ENCODE measurements at places on chromosomes 4 and X.

- DNase-seq: no peak
These were observed at the start of gene TRPC3 for GRCh38 chr4:121951521-121952110. Gene TRPC3 (minus strand): TSS chr4:121952060. CDS start chr4:121951680, 380 bp downstream.

GRCh38 chr4:113881256-113881655 is 98.2 kb downstream of the ARSJ start:
- DNase-seq: no peak

DNA sequence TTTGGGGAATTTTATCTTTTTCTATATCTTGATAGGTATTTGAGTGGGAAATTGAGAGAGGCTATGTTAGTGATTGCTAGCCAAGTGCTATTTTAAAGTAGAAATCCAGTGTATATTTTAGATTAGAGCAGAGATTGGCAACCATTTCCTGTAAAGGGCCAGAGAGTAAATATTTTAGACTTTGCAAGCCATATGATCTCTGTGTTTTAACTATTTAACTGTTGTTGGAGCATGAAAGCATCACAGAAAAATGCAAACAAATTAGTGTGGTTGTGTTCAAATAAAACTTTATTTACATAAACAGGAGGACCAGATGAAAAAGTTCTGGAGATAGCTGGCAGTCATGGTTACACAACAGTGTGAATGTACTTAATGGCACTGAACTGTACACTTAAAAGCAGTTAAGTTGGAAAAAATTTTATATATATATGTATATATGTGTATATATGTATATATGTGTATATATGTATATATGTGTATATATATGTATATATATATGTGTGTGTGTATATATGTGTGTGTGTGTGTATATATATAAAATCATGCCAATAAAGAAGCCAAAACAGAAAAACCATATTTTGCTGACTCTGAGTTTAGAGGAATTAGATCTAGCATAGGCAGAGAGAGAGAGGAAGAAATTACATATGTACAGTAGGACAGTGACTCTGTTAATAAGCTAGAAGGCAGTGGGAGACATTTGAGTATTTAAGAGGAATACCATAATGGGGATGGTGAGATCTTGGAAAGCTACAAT is 83.4 kb downstream of the TMEM164 start:
- no peak for DNase-seq

DNA sequence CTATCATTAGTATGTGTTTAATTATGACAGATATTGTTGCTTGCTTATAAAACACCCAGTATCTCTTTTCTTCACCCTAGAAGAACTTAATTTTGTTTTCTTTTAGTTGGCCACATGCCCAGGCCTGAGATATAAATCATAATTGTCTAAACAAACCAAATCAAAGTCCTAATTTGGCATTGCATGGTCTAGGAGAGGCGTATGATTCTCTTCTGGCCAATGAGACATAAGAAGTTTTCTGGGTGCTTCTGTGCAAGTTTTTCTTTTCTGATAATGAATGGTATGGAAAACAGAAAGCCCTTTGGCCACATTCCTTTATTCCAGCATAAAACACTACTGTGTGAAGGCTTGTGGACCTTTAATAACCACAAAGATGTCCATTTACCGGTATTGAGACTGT is 192.9 kb upstream of the CTSO start:
- no peak for DNase-seq

- DNase-seq: no peak
These were observed 65.4 kb downstream of the NKX6-1 start for GRCh38 chr4:84433633-84434222.

DNA sequence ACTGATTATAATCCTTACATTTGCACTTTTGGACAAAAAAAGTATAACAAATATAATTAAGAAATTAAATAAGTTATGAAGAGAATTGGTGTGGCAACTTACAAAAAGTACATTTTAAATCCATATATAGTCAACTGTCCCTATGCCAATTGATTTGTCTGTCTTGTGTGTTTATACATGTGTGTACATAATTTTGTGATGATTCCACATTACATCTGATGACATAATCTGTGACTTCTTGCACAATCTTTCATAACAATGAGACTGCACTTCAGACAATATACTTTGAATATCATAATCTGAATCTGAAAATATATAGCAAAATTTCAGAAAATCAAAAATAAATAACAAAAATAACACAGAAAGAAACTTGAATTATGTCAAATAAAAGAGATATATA is 953.4 kb downstream of the FAT4 start:
- DNase-seq: no peak

DNA sequence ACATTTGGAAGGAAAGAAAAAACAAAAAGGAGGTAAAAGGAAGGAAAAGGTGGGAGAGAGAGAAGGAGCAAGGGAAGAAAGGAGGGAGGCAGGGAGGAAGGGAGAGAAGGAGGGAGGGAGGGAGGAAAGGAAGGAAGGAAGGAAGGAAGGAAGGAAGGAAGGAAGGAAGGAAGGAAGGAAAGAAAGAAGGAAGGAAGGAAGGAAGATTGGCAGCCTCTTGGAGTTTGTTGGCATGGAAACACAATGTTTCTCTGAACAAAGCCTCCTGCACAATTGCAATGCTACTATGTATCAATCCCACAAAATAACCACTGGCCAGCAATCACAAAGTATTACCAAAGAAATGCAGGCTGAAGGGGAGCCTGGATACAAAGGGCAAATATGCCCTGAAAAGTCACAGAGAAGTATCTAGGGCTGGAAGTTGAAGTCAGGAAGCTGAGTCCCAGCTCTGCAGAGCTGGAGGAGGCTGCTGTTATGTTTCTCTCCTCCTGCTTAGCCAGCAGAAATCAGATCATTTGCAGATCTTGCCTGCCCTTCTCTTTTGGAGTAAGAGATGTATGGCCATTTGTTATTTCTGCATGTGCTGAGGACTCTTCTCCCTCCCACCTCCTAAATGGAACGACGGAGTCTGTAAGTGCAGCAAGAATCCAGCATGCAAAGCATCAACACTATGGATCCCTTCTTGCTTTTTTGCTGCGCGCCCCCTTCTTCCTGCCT is 195.9 kb upstream of the LDB2 start:
- DNase-seq: no peak

- DNase-seq: no peak
These were observed 177.8 kb upstream of the GK2 start for GRCh38 chr4:79585834-79586233.

- DNase-seq: no peak
These were observed 183.7 kb downstream of the SOWAHB start for GRCh38 chr4:76714226-76714625.

DNA sequence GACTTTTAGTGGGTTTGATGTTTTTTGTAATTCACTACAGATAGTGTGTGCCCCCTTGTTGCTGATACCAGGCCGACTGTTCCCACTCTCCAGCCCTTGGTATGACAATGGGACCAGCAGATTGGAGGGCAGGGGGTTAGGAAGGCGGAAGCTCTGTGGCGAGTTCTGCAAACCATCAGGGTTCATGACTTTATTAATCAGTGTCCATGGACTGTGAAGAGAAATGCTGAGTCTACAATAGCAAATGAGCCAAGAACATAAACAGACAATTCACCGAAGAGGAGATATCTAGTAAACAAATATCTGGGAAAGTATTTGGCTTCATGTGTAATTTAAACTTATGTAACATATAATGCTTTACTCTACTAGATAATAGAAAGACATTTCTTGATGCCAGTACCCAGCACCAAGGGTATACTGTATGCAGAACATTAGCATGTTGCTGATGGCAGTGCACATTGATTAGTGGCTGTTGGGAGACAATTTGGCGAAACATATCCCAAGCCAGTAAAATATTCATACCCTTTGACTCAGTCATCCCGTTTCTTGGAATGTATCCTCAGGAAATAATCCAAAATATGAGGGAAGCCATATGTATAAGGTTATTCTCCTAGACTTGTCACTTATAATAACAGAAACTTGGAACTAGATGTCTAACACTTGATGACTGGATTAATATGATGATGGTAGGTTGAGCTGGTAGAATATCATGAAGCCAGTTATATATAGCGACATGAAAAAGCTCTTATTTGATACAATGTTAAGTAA is 169.4 kb downstream of the PTTG2 start:
- no peak for DNase-seq

GRCh38 chr4:5191831-5192230 is 140.6 kb downstream of the STK32B start:
- DNase-seq: no peak

DNA sequence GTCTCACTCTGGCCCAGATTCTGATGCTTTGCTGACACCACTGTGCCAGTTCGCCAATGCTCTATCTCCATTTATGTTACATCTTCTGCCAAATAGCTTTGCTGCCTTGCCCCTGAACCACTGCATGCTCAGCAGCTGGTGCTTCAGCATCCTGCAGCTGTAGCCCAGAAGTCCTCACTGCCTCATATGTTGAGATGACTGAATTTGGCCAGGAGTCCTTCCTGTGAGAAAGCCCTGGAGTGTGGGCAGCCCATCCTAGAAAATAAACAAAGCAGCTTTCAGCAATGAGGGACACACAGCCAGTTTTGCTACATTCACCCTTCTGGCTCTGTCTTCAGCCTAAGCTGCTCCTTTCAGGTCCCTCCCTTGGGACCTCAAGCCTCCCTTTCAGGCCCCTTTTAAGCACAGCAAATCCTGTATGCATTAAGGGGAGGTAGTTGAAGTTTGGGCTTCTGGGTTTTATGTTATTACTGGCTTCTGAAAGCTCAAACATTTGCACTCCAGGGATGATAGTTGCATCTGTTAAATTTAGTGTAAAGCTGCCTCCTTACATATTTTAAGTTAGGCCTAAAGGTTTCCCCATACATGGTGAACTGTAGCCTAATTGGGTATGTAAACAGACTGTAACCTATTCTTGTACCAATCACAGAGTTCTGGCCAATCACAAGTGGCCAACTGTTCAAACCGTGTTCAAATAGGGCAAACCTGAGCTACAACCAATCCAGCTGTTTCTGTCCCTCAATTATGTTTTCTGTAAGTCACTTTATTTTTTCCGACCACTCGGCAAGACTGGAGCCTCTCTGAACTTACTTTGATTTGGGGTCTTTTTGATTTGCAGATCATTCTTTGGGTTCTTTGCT is 2.1 kb upstream of the TMEM165 start:
- DNase-seq: no peak

GRCh38 chr4:53484911-53485657 is 106.2 kb downstream of the LNX1 start:
- DNase-seq: no peak

GRCh38 chr4:163959932-163960331 is 465.4 kb downstream of the TMA16 start:
- DNase-seq: no peak

GRCh38 chr4:126475730-126476129 is 1157.0 kb upstream of the INTU start:
- no peak for DNase-seq

DNA sequence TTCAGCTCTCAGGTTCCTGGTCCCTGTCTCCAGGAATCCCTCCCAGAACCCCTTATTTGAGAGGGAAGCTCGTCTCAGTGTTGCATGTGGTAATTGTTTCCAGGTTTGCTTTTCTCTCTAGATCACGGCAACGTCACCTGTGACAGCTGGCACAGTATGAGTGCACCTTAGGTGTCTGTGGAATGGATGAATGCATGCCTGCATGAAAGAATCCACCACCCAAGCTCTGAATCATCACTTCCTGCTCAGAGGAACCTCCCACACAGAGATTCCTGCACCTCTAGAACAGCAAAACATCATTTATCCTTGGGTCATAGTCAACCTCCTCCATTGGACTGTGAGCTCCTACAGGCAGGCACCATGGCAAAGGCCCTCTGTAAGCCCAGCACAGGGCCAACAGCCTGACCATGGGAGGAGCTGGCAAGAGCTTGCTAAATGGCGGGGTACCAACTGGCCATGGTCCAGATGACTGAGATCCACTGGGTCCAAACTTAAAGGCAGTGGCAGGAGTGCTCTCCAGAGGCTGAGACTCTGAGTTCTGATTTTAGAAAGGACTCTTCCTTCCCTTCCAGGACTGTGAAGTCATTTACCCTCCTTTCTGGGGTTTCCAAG is 116.2 kb downstream of the SLC2A9 start:
- DNase-seq: no peak

GRCh38 chrX:154481911-154482601 is 3.0 kb upstream of the LAGE3 start:
- no peak for DNase-seq

DNA sequence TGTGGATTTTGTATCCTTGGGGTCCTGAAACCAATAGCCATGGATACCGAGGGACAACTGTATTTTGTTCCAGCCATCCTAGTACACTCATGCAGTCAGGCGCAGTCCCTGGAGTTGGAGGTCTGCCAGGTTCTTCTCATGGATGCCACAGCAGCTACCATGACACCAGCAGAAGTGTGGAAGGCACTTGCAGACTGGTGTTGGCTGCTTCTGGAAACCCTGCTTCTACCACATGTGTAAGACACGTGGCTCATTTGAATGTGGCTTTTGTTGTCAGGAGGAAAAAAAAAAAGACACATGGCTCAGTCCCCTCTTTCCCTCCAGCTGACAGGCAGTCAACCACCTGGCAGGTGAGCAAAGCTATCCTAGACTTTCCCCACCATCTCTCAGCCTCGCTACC is 19.4 kb downstream of the DRD5 start:
- DNase-seq: no peak

GRCh38 chr4:161907590-161907955 is 256.2 kb downstream of the FSTL5 start:
- DNase-seq: no peak

- DNase-seq: no peak
These were observed 162.5 kb downstream of the GASK1B start for GRCh38 chr4:158010361-158010760.

- DNase-seq: no peak
These were observed 102.3 kb downstream of the WWC2 start for GRCh38 chr4:183201331-183201730.

DNA sequence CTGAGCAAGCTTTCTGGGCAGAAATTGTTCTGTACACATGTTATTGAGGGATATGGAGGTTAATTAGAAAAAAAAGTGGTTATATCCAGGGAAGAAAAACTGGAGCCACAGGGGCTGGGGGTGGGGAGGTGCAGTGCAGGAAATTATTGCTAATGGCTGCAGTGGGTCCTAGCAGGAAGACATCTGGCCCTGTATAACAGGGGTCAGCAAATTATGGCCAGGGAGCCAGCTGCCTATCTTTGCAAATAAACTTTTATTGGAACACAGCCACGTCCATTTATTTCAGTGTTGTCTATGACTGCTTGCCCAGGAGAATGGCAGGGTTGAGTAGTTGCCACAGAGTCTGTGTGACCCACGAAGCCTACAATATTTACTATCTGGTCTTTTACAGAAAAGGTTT is 23.4 kb upstream of the PRPS2 start:
- no peak for DNase-seq

DNA sequence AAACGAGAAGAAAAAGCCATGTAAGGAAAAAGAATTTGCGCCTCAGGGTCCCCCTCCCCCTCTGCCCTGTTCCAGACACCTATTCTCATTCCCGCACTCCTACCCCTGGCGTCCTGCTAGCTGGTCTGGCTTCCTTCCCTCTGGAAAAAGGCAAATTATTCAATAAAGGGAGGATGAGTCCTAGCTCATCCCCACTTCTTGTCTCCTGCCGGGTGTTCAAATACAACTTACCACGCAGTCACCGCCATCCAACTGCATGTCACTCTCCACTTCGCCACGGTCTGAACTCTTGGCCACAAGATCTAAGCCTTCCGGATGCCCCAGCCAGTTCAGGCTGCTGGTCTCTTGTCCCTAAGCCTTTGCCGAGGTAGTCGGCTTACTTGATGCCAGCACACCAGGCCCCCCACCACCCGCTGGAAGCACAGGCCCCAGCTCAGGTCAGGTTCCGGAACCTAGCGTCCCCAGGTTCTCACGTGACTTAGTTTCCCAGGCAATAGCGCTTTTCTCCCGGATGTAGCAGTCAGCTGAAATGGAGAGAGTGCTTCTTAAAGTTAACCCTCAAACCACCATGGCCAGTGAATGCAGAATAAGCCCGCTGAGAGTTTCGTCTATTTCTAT is 209.6 kb upstream of the SPIN4 start:
- no peak for DNase-seq
